ENCODE measurements at places on chromosomes 4 and X. TPM values are rescaled to one million over a fixed set of nuclear protein-coding genes. Genes with fewer than 3 reads are reported as not detected.

DNA sequence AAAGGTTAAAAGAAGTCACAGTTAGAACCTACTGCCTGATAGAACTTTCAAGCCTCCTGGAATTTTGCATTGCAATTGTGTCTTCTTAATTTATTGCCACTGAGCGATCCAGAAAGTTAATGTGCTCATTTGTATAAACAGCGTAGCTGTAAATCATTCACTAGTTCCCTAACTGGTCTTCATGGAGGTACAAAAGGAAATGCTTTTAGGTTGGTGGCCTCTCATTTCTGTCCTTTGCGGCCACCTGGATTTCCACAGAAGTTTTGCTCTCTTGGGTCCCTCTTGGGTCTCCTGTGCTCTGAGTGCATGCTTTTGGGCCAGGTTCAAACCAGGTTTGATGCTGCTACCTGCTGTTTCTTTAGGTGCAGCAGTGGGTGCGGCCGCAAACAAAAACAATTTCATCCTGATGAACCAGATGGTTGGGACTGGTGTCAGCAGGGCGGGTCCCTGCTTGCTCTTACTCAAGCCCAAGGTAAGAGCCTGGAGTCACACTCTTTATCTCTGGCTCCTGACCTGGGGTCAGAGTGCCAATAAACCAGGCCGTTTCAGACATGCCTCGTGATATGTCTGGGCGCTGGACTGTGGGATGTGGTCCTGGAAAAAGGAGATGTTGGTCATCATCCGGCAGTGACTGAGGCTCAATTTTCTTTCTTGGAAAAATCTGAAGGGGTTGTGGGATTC is 270.1 kb downstream of the PTTG2 start:
- no peaks in the 10 kb centered on the region for H3K36me3 ChIP-seq
- H3K4me3 ChIP-seq, result no peak overlapping the region
- no peak for DNase-seq
- no peaks in the 10 kb centered on the region for H3K4me1 ChIP-seq
- peaks cover 34% of the 10 kb centered on the region for H3K27me3 ChIP-seq

GRCh38 chr4:155659176-155659575 is 7.5 kb upstream of the GUCY1A1 start:
- no peaks in the 10 kb centered on the region for H3K36me3 ChIP-seq
- no peak overlapping the region for H3K4me3 ChIP-seq
- no peaks in the 10 kb centered on the region for H3K27me3 ChIP-seq
- H3K4me1 ChIP-seq, result no peaks in the 10 kb centered on the region
- no peak for DNase-seq

DNA sequence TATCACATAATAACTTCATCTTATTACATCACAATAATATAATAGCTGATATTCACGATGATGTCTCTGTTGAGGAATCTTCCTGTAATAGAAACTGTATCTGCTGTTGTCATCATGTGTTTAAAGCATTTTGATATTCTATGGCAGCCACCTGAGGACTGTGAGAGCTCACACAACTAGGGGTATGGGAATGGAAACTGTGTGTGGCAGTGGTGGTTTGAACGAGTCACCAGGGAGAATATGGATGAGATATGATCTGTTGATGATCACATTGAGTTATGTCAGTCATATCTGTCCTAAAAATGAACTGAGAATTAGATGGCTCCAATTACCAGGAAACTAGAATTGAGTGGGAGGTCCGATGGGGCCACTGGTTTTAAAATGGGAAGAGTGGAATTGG is 169.6 kb downstream of the MID1IP1 start:
- H3K36me3 ChIP-seq, result no peaks in the 10 kb centered on the region
- no peak overlapping the region for H3K27ac ChIP-seq
- H3K27me3 ChIP-seq, result peaks cover 2% of the 10 kb centered on the region
- peaks cover 12% of the 10 kb centered on the region for H3K4me1 ChIP-seq
- no peak for DNase-seq
- no peak overlapping the region for H3K4me3 ChIP-seq

GRCh38 chrX:71365356-71365874 is 742 bp upstream of the TAF1 start:
- H3K4me3 ChIP-seq, result peak overlapping the region; percentile 95
- H3K36me3 ChIP-seq, result peaks cover 11% of the 10 kb centered on the region
- no peak for DNase-seq
- H3K27me3 ChIP-seq, result no peaks in the 10 kb centered on the region
- peaks cover 13% of the 10 kb centered on the region for H3K4me1 ChIP-seq
- peak overlapping the region; percentile 98 for H3K27ac ChIP-seq

DNA sequence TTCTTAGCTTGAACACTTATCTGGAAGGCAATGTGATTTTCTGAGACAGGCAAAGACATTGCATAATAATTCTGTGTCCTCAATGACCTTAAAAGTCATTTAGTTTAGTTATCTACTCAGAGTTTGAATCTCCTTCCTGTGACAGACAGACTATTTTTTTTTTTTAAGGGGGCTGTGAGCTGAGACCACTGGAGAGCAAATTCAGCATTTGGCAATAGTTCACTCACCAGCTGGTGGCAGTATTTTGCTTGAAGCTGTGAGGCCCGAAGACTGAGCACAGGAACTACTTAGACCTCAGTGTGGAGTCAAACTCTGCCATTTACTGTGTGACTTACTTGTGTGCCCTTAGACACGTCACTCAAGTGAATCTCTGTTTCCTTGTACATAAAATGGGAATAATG is 22.9 kb upstream of the CPE start:
- DNase-seq, result peak; percentile 33
- peaks cover 13% of the 10 kb centered on the region for H3K4me1 ChIP-seq
- peaks cover 23% of the 10 kb centered on the region for H3K27me3 ChIP-seq
- H3K27ac ChIP-seq, result no peak overlapping the region
- no peak overlapping the region for H3K4me3 ChIP-seq

- no peaks in the 10 kb centered on the region for H3K4me1 ChIP-seq
- no peak overlapping the region for H3K4me3 ChIP-seq
- no peaks in the 10 kb centered on the region for H3K36me3 ChIP-seq
Observed at GRCh38 chrX:37825215-37825842, 22.0 kb downstream of the DYNLT3 start.

- no peak for DNase-seq
- no peak overlapping the region for H3K27ac ChIP-seq
- 0 out of 2 replicates have a peak, but pooled peaks cover 6% of the 10 kb centered on the region for H3K36me3 ChIP-seq
- H3K4me3 ChIP-seq, result no peak overlapping the region
- no peaks in the 10 kb centered on the region for H3K4me1 ChIP-seq
Observed at GRCh38 chr4:154367659-154368058, 123.9 kb downstream of the DCHS2 start.

DNA sequence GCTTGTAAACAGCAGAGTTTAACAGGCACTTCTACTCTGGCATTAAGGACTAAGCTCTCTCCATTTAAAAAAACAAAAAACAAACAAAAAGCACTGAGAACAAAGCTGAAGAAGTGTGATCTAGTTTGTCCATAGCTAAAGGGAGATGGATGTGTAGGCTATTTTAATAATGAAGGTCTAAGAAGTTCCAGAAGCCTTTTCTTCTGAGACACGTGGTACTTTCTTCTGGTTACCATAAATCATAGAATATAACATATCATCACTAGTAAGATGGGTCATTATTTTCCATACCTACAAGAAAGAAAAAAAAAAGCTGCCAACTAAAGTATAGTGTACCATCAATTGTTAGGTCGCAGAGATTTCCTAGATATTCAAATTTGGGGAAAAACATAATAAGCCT is 722 bp upstream of the NBDY start:
- DNase-seq, result no peak
- no peaks in the 10 kb centered on the region for H3K36me3 ChIP-seq
- H3K27me3 ChIP-seq, result peaks cover 4% of the 10 kb centered on the region
- peak overlapping the region; percentile 12 for H3K27ac ChIP-seq
- peak overlapping the region; percentile 95 for H3K4me3 ChIP-seq
- H3K4me1 ChIP-seq, result peaks cover 21% of the 10 kb centered on the region

GRCh38 chr4:71406459-71406963 is 67.7 kb downstream of the SLC4A4 start:
- peaks cover 40% of the 10 kb centered on the region for H3K4me1 ChIP-seq
- H3K36me3 ChIP-seq, result peaks cover 22% of the 10 kb centered on the region
- H3K4me3 ChIP-seq, result peak overlapping the region; percentile 28
- peak; percentile 67 for DNase-seq

DNA sequence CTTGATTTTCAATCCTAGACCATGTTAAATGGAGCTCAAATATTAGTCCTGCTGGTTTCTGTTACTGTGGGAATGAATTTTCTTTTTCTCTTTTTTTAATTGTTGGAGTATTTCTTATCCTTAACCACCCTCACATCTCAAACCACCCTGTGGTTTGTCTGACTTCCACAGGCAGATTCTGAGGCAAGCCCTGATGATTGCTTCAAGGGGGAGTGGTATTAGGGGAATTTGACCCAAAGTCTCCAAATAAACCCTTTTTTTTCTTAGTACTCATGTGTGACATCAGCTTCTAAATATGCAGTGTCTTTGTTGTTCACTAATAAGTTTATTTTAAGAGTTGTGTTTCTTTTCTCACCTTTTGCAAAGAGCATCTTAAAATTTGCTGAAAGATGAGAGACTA is 810.3 kb downstream of the IL1RAPL1 start:
- no peaks in the 10 kb centered on the region for H3K36me3 ChIP-seq
- no peak overlapping the region for H3K27ac ChIP-seq
- peak; percentile 19 for DNase-seq
- no peak overlapping the region for H3K4me3 ChIP-seq
- no peaks in the 10 kb centered on the region for H3K27me3 ChIP-seq
- no peaks in the 10 kb centered on the region for H3K4me1 ChIP-seq

DNA sequence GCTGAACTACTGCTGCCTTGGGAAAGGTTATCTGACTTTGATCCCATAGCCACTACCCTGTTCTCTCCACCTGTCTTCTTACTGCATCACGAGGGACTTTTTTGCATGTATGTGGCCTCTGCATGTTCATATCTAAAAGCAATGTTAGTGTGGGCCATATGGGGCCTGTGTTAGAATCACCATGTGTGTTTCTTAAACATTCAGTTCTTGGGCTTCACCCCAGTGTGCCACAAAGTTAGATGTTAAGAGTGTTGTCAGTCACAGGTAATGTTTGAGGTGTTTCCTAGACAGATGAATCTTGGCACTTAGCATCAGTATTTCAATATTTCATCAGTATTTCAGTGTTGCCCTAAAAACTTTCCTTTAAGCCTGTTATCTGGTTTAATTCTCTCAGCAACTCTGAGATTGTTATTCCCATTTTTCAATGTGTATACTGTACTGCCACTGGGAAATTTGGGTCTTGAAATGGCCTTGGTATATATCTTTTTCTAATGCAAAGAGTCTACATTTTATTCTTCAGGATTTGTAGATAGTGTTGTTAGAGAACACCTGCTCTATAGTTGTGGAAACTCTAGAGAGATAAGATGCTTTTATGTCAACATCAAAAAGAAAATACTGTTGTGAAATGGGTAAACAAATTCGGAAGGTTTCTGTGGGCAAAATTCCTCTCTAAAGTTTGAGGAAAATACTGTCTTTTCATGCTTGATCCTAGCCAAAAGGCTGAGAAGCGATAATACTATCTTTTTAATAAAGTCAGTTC is 259.7 kb downstream of the BMPR1B start:
- H3K27ac ChIP-seq, result no peak overlapping the region
- no peaks in the 10 kb centered on the region for H3K36me3 ChIP-seq
- no peaks in the 10 kb centered on the region for H3K27me3 ChIP-seq

GRCh38 chrX:19860571-19860970 is 26.8 kb downstream of the SH3KBP1 start:
- no peak overlapping the region for H3K4me3 ChIP-seq
- H3K27me3 ChIP-seq, result peaks cover 3% of the 10 kb centered on the region
- H3K4me1 ChIP-seq, result peaks cover 23% of the 10 kb centered on the region

GRCh38 chr4:75555294-75556164 is at the start of gene ODAPH:
Gene ODAPH, plus strand, starts transcription at chr4:75556066. Its CDS starts 17 bp downstream, at chr4:75556083.
- DNase-seq, result peak; percentile 55
- peaks cover 13% of the 10 kb centered on the region for H3K27me3 ChIP-seq
- H3K4me3 ChIP-seq, result no peak within 1 kb of the TSS
- no peaks in the 10 kb centered on the region for H3K36me3 ChIP-seq

GRCh38 chr4:10684631-10685030 is at the start of gene CLNK:
Gene CLNK, minus strand, starts transcription at chr4:10684768. Its CDS starts 16,899 bp downstream, at chr4:10667869.
- DNase-seq, result no peak
- no peaks in the 10 kb centered on the region for H3K36me3 ChIP-seq
- no peaks in the 10 kb centered on the region for H3K4me1 ChIP-seq

DNA sequence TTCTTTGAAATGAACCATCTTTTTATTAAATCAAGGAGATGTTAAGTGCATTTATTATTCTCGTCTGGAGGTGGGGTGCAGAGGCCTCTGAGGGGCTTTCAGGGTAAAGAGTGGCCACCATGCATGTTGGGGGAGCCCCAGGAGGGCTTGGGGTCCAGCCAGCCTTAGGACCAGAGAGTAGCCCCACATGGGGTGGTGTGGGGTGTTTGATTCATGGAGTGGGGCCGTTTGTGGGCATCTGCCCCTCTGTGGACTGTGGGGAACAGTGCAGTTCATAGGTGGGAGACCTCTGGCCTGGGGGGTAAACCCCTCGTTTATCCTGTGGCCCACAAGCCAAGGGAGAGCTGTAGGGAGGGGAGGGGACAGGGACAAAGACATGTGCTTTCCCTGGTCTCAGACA is 26.9 kb downstream of the HTRA3 start:
- DNase-seq, result no peak
- H3K4me3 ChIP-seq, result no peak overlapping the region
- no peak overlapping the region for H3K27ac ChIP-seq
- peaks cover 9% of the 10 kb centered on the region for H3K4me1 ChIP-seq
- no peaks in the 10 kb centered on the region for H3K27me3 ChIP-seq

GRCh38 chr4:36712013-36712412 is 430.6 kb downstream of the DTHD1 start:
- peaks cover 1% of the 10 kb centered on the region for H3K27me3 ChIP-seq
- H3K4me1 ChIP-seq, result no peaks in the 10 kb centered on the region
- H3K4me3 ChIP-seq, result no peak overlapping the region
- no peaks in the 10 kb centered on the region for H3K36me3 ChIP-seq
- no peak for DNase-seq

GRCh38 chr4:168485156-168485910 is 5.0 kb upstream of the DDX60L start:
- peaks cover 81% of the 10 kb centered on the region for H3K4me1 ChIP-seq
- DNase-seq, result no peak
- no peak overlapping the region for H3K4me3 ChIP-seq
- no peaks in the 10 kb centered on the region for H3K27me3 ChIP-seq

GRCh38 chr4:180350901-180351300 is 1892.3 kb upstream of the TENM3 start:
- H3K4me1 ChIP-seq, result no peaks in the 10 kb centered on the region
- DNase-seq, result no peak
- H3K36me3 ChIP-seq, result no peaks in the 10 kb centered on the region
- H3K4me3 ChIP-seq, result no peak overlapping the region
- H3K27me3 ChIP-seq, result no peaks in the 10 kb centered on the region

- peaks cover 10% of the 10 kb centered on the region for H3K4me1 ChIP-seq
- peak overlapping the region; percentile 61 for H3K4me3 ChIP-seq
- no peak overlapping the region for H3K27ac ChIP-seq
- DNase-seq, result peak; percentile 0
Observed at GRCh38 chrX:84907324-84907968, 96.2 kb upstream of the APOOL start.

GRCh38 chrX:7614616-7615015 is 228.4 kb upstream of the VCX start:
- no peaks in the 10 kb centered on the region for H3K4me1 ChIP-seq
- no peak overlapping the region for H3K27ac ChIP-seq
- no peaks in the 10 kb centered on the region for H3K27me3 ChIP-seq
- H3K36me3 ChIP-seq, result no peaks in the 10 kb centered on the region

Gene SPANXB1
- not detected for total RNA-seq

Gene TMEM150C
- 0.04 TPM for total RNA-seq

Gene HAND2
- 0.35 TPM for total RNA-seq

Gene GPC3
- not detected for total RNA-seq

Gene PHOX2B
- total RNA-seq, result not detected

Gene GPR78
- 0.06 TPM for total RNA-seq

Gene MAGEA2
- total RNA-seq, result not detected

Gene DMP1
- total RNA-seq, result not detected

Gene SPARCL1
- not detected for total RNA-seq

Gene C4orf36
- total RNA-seq, result 1.1 TPM

Gene GYG2
- not detected for total RNA-seq

Gene NLGN3
- 0.32 TPM for total RNA-seq

Gene CXCL3
- total RNA-seq, result 0.72 TPM

Gene CYSLTR1
- total RNA-seq, result not detected

Gene GAGE12E
- total RNA-seq, result not detected

Measured in HFFc6 (cell line).